ENCODE measurements at places on chromosomes 5 and 9.

GRCh38 chr9:4727593-4727992, 13.4 kb downstream of the AK3 start:
- DNase-seq = no peak

DNA sequence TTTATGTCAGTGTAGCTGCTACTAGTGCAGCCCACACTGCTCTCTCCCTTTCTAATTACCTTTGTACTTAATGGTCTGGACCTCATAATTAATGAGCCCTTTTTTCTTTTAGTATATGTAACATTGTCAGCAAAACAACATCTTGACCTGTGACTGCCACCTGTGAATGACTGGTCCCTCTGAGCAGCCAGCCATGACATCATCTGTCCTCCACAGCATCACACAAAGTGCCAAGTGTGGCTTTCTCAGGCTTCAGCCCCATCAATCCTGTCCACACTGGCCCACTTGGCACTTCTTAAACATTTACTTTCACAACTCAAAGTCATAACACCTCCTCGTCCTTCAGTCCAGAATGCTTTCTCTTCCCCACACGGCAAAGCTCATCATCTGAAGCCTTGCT, 104.7 kb downstream of the GPR21 start:
- DNase-seq = no peak

DNA sequence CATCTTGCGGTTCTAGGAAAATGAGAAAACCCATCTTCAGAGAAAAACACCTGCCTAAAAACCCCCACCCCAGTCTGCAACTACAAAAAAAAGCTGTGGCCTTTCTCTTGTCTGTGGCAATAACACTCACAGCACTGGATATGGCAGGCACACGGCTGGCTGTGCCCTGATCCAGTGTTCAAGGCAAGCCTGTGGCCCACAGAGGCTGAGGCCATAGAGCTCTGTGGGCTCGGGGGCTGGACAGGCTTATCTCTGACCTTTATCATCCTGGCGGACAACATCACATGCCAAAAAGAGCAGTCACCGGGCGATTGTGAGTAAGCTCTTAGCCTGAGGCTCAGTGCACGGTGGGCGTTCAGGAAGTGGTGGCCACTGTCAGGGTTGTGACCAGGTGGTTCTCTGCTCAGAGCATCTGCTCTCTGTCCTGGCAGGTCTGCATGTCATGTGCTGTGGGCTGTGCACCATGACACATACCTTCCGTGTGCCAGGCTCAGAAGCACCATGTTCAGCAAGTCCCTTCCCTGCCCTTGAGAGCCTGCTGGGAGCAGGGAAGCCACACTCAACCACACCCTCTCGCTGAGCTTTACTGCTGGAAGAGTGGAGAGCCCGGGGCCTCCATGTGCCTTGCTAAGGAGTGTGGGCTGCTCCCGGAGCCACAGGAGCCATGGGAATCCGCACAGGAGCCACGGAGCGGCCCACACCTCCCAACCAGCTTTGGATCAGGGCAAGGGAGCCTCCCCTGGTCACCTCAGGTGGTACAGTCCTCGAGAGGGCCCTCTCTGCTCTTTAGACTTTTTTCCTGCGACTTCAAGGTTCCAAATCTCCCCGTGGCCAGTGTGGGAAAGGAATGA, 34.6 kb upstream of the WDR38 start:
- no peak for DNase-seq

DNA sequence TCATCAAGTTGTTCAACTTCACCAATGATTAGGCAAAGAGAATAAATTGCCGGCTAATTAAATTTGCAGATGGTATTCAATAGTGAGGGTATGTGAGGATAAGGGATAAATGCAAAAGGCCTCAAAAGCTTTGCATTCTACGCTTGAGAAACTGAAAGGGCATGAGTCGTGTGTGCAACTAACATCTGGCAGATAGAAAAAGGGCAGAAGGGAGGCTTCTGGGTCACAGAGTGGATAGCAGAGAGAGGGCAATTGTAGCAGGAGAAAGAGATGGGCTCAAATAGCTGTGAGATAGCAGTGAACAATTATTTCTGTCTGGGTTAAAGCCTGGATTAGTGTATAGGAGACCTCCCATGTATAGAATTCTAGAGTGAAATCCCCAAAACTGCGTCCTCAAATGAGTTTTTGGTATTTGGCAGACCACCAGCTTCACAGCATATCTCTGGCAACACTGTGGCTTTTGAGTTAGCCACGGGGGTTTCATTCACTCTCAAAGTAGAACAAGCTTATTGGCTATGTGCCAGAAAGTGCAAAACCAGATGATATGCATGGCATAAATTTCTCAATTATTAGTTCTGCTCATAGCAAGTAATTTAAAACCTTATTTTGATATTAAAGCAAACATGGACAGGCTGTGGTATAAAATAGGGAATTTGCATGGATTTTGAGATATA, 586.3 kb downstream of the BRINP1 start:
- DNase-seq = no peak

- no peak for DNase-seq
Measured at GRCh38 chr9:1355656-1356055, 305.5 kb downstream of the DMRT2 start.
